H1 (cell line): ENCODE measurements at places on chromosomes 6 and 20.
A peak's percentile ranks its signal among the peaks of the same experiment; 100 is the strongest.

GRCh38 chr20:43916073-43916880 is 1.6 kb downstream of the TOX2 start:
- H3K4me3 ChIP-seq: peak overlapping the region; percentile 59
- peaks cover 9% of the 10 kb centered on the region for H3K27me3 ChIP-seq
- DNase-seq: no peak
- no peak overlapping the region for H3K27ac ChIP-seq
- no peaks in the 10 kb centered on the region for H3K4me1 ChIP-seq
- no peaks in the 10 kb centered on the region for H3K36me3 ChIP-seq

GRCh38 chr6:26260725-26261490 is 104.1 kb upstream of the BTN3A2 start:
- no peaks in the 10 kb centered on the region for H3K36me3 ChIP-seq
- H3K27ac ChIP-seq: no peak overlapping the region
- no peaks in the 10 kb centered on the region for H3K27me3 ChIP-seq
- peaks cover 4% of the 10 kb centered on the region for H3K4me1 ChIP-seq
- no peak overlapping the region for H3K4me3 ChIP-seq
- DNase-seq: no peak

GRCh38 chr6:99520855-99521632 is 5.8 kb upstream of the USP45 start:
- peaks cover 4% of the 10 kb centered on the region; the same call in 1 of the 2 replicates for H3K4me1 ChIP-seq
- peak overlapping the region; percentile 95 for H3K27ac ChIP-seq
- peak overlapping the region; percentile 73 for H3K4me3 ChIP-seq
- H3K27me3 ChIP-seq: no peaks in the 10 kb centered on the region
- H3K36me3 ChIP-seq: no peaks in the 10 kb centered on the region

DNA sequence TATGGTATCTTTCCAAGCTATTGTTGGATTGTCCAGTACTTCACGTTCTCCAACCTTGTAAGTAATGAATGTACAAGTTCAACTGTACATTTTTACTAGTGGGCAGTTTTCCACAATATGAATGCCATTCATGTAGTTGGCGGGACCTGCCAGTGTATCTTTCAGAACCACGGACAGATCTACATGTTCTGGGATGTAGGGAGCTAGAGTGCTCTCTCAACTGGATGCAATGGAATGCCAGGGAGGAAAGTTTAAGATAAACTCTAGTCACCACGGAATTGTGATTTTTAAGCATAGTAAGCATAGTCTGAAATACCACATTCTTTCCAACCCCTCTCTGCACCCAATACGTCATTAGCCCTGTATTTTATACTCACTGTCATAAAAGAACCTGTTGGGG is 21.5 kb upstream of the HLA-C start:
- H3K4me3 ChIP-seq: no peak overlapping the region
- H3K36me3 ChIP-seq: no peaks in the 10 kb centered on the region
- no peak overlapping the region for H3K27ac ChIP-seq
